ENCODE measurements at places on chromosomes 7 and 10. TPM values are rescaled to one million over a fixed set of nuclear protein-coding genes. Genes with fewer than 3 reads are reported as not detected.

Gene TECPR1
- 15.1 TPM for total RNA-seq

Gene DPYSL4
- total RNA-seq, result 1.0 TPM

Gene TMEM130
- total RNA-seq, result 0.52 TPM

Gene TCERG1L
- not detected for total RNA-seq

Gene GPNMB
- 49.6 TPM for total RNA-seq

Gene ASIC3
- total RNA-seq, result not detected

Gene JAKMIP3
- total RNA-seq, result under 0.01 TPM

Gene ITIH5
- 37.1 TPM for total RNA-seq

Gene CARD11
- total RNA-seq, result 1.0 TPM

Gene CEP55
- total RNA-seq, result 4.7 TPM

Gene MOGAT3
- total RNA-seq, result not detected

Gene ADAM12
- 13.0 TPM for total RNA-seq

Gene GSTO2
- not detected for total RNA-seq

Gene GPR15LG
- not detected for total RNA-seq

Gene APBB1IP
- 4.2 TPM for total RNA-seq

Gene CELF2
- total RNA-seq, result 31.8 TPM

Gene CDH23
- total RNA-seq, result 3.7 TPM

Gene MBLAC1
- total RNA-seq, result 1.0 TPM

Gene FKBP6
- total RNA-seq, result under 0.01 TPM

Gene HTR7
- under 0.01 TPM for total RNA-seq

Gene OR6V1
- total RNA-seq, result not detected

Gene FAM25G
- total RNA-seq, result not detected

Gene UTF1
- not detected for total RNA-seq

Gene VAX1
- total RNA-seq, result not detected

All from skeletal muscle tissue (tissue), 5 donors.